Kidney (tissue), 22 donors: ENCODE measurements at places on chromosomes 2 and 18.

- DNase-seq, result no peak
These were observed 409.8 kb downstream of the ZNF521 start for GRCh38 chr18:24942144-24942543.

- no peak for DNase-seq
These were observed 111.7 kb upstream of the AGAP1 start for GRCh38 chr2:235382179-235382578.

DNA sequence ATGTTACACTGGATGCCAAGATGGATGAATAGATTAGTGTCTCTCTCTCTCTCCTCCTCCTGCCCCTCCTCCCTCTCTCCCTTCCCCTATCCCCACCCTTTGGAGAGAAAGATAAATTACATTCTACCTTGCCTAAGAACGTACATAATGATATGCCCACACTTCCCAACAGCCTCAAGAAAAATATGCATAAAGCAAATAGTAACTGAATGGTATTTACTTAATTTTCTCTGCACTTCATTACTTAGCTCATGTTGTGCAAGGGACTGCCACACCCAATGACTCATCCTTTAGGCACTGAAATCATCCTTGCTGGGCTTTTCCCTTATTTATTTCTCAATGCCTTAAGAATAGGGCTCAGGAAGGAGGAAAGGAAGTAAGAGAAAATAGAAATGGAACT, 137.3 kb upstream of the PID1 start:
- DNase-seq, result no peak

DNA sequence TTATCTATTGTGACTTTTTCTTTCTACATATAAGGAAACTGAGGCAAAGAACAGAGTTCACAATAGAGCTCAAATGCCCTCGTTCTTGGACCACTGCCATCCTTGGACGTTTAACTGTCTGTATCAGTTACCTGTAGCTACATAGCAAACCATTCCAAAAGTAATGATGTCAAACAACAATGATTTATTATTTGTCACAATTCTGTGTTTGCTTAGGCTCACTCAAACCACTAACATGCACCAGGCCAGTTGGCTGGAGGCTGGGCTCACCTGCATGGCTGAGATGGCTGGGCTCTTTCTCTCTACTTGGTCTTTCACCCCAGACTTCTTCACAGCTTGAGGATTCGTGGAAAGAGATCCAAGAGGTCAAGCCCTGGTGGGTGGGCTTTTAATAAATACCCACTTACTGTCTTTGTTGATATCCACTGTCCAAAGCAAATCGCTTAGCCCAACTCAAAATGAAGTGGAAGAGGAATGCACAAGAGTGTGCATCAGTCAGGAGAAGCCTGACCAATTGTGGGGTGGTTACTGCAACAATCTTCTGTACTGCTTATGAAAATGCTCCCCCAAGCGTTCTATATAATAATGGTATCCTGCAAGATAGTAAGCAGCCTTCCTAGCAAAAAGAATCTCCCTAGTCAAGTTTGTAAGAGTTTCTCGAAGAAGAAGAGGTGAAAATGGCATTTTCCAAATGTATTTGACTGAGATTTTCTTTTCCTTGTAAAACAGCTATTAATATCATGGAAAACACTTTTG, 163.5 kb upstream of the NT5C1B start:
- DNase-seq, result no peak

DNA sequence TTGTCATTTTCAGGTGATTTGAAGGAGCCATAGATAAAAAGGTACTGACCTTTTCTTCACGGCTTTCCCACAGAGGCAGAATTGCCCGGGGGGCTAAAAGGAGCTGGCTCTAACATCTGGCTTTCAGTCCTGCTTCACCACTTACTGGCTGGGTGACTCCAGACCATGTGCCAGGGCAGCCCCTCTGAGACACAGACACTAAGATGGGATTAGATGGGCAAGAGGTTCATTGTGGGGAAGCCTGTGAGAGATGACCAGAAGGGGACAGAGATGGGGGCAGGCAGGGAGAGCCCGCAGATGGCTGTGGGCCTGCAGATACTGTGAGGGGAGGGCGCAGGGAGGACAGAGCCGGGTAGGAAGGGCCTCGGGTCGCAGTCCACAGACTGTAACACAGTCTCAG, 74.7 kb upstream of the TTC39C start:
- no peak for DNase-seq

DNA sequence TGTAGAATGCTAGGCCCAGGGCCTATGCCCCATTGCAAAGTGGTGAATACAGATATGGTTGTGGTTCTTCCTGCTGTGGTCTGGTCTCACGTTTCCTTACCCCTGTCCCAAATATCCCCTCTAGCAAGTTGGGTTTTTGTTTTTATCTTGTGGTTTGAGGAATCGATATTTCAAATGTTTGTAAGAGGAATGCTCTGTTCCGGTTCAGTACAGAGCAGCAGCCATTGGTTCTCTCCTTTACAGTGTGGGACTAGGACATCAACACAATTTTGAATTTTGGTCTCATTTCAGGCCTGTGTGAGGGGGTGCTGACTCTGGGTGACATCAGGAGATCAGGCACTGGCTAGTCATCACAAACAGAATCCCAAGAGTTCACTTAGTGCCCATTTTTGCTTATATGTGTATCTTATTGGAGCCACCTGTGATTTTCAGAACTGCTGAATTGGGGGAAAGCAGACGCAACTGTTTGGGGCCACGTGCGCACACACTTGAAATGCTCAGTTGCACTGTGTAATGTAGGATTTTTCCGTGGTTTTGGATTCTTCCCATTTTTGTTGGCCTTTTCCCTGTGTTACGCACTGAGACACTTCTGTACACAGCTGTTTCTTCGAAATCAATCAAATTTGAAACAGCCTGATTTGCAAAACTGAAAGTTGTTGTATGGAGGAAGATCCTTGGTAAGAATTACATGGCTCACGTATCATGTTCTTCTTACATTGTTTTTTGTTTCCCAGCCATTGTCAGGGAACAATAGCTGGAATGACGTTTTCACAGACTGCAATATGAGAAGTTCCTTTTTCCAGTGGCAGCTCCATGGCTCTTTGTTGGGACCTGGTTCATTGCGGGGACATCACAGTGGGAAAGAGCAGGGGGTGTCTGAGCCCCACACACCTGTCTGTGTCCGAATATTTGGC, 8.6 kb downstream of the SH3BP4 start:
- peak; percentile 19 for DNase-seq

- DNase-seq, result no peak
These were observed 50.7 kb downstream of the FMNL2 start for GRCh38 chr2:152385650-152386049.

DNA sequence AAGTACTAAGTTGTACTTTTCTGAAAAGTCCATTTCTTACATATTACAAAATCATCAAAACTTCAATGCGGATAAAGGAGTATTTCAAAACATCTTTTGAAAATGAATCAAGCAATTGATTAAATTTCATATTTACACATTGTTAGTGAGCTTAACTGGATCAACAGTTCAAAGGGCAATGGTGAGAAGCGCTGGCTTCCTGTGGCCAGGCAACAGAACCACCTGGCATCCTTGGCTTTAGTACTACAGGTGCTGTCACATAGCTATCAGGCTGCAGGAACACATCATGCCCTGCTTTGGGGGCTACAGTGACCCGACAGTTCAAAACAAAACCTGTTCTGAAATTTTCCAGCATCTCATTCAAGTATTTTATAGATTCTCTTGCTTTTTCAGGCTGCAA, 59.2 kb downstream of the SMAD2 start:
- no peak for DNase-seq

GRCh38 chr2:50753234-50753633, 278.7 kb downstream of the NRXN1 start:
- DNase-seq, result no peak

- no peak for DNase-seq
These were observed 1.1 kb upstream of the IMP4 start for GRCh38 chr2:130341562-130342019.

DNA sequence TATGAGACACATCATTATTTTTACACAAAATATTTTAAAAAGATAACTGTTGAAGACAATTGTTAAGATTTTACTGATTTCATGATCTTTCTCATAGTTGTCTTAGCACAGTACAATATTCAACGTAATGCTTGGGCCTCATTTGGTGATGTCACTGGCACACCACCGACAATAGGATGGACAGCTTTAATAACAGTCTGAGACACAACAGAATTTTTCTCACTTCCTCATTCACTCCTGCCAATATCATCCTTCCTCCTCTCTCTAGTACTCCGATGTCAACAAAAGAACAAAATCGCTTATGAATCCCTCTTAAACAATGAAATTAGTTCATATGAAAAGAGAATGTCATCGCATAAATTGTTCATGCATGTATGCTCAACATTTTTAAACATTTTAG, 461.9 kb upstream of the CDH7 start:
- no peak for DNase-seq

DNA sequence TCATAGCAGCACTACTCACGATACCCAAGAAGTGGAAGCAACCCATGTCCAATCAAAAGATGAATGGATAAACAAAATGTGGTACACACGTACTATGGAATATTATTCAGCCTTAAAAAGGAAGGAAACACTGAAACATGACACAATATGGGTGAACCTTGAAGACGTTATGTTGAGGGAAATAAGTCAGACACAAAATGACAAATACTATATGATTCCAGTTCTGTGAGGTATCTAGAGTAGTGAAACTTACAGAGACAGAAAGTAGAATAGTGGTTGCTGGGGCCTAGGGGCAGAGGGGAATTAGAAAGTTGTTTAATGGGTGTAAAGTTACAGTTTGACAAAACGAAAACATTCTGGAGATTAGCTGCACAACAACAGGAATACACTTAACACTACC, 24.7 kb downstream of the TLK1 start:
- DNase-seq, result no peak
